ENCODE measurements at places on chromosomes 1 and 21.

DNA sequence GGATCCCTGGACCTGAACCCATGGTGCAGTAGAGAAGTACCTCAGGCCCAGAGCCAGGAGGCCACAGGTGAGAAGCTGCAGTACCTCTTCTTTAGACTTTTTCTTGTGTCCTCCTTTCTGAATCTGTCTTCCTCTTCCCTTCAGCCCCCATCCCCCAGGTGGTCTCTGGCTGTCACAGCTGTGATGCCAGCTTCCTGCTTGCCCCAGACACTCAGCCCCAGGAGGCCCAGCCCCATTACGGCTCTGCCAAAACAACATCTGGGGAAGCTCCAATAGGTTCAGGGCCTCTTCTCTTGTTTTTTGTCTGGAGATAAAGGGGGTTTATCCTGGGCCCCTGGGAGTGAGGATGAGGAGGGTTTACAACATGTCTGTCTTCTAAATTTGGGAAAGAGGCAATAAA lies 9.5 kb upstream of the BTG2 start:
- DNase-seq: no peak

GRCh38 chr1:116983112-116983511 lies 18.4 kb upstream of the CD101 start:
- DNase-seq: no peak

GRCh38 chr1:244231572-244232315 lies 180.7 kb downstream of the ZBTB18 start:
- DNase-seq: no peak

DNA sequence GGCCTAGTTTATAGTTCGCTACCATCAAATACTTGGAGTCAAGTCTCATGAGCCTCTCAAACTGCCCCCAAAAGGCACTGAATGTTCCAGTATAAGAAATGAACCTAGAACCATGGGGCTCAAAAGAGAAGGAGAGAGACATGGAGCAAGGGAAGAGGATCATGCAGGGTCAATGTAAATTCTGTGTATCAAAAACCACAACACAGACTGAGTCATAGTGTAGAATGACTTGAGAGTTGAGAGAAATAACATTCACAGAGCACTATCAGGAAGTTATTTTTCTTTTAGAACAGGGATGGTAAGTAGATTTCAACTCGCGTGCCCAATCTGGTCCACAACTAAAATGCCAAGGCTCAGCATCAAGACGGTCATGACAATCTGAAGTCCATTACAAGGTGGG lies 59.8 kb downstream of the GNG12 start:
- DNase-seq: no peak

DNA sequence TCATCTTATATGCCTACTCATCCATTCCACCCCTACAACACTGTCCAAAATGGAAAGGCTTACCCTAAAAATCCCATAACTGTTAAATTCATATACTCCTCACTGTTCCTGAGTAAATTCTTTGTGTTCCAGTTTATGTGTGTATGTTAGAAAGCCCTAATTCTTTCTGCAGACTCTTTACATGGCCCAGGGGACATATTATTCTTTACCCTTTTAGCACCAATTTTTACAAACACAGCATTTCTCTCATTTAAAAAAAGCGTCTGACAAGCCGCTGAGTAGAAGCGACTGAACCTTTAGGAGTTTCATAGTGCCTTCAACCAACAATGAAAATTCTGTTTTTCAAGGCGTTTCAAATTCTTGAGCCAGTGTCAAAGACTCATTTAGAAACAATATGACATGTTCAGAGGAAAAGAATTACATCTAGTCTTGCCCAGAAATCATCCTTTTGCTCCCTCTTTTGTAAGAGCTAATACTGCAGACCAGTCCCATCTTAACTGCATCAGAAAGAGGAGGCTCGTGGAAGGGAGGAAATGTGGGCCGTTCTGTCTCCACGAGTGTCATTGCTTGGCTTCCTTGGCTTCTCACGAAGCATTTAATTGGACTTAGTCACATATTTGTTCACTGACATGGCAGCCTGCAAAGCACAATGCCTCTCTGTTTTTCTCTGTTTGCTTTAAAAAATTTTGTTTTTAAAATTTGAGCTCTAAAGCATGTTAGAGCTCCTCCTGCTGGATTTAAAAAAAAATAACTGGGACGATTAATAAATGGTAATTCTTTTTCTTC lies 21.3 kb upstream of the C1orf105 start:
- DNase-seq: peak; percentile 52

- DNase-seq: no peak
Measured at GRCh38 chr1:47662068-47662467, 224.2 kb downstream of the FOXD2 start.

DNA sequence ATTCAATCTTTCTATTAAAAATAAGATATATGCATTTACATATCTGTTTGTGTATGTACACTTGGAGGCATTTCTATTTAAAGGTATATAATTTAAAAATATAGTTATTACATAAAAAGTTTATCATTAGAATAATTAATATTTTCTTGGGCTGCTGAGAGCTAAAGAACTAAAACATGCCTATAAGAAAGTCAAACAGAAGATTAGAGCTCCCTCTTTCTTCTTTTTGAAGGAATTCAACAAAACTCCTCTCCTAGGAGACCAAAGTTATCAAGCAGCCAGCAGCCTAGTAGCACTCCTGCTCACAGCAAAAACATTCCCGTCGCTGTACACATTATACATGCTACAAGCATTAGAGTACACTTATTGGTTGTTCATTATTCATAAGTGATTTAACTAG lies 216.4 kb downstream of the VAV3 start:
- DNase-seq: no peak

- DNase-seq: no peak
Measured at GRCh38 chr1:44828003-44828651, 14.9 kb downstream of the PTCH2 start.

GRCh38 chr1:118339400-118340124 lies 154.5 kb upstream of the SPAG17 start:
- DNase-seq: no peak

- DNase-seq: no peak
Measured at GRCh38 chr1:24437631-24438396, 22.2 kb downstream of the NIPAL3 start.

DNA sequence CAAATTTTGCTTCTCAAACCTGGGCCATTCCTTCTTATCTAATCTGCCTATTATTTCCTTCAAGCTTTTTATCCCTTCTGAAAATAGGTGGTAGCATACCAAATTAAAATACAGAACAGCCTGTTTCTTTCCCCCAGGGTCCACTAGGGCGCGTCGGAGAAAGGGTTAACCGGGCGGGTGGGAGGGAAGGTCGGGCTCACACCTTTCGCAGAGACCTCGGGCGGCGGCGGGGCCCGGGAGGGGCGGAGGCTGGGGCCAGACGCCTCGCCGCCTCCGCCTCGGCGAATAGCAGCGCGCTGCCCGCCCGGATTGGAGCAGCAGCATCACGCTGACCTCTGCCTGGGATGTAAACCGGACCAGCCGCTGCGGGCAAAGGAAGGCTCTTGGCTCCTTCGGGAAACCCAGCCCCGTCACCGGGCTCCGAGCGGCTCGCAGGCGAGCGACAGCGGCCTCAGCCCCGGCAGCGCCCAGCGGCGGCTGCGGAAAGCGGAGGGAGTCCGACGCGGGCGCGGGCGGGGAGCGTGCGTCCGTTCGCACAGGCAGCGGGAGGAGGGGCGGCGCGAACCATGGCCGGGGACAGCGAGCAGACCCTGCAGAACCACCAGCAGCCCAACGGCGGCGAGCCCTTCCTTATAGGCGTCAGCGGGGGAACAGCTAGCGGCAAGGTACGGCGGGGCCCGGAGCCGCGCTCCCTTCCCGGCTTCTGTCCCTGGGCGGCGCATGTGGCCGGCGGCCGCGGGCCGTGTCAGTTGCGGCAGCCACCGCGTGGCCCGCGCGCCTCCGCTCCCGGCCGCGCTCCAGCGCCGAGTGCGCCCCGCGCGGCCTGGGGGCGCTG lies at the start of gene UCK2:
Gene UCK2, plus strand, starts transcription at position 347 of the 835 bp plus-strand sequence. Its CDS starts 220 bp downstream, at position 567.
- peak; percentile 48 for DNase-seq

GRCh38 chr1:242743983-242744780 lies 219.7 kb upstream of the PLD5 start:
- no peak for DNase-seq

- DNase-seq: no peak
Measured at GRCh38 chr1:168050307-168050706, 86.4 kb downstream of the GPR161 start.

GRCh38 chr1:118023199-118023598 lies 93.7 kb downstream of the WDR3 start:
- no peak for DNase-seq

DNA sequence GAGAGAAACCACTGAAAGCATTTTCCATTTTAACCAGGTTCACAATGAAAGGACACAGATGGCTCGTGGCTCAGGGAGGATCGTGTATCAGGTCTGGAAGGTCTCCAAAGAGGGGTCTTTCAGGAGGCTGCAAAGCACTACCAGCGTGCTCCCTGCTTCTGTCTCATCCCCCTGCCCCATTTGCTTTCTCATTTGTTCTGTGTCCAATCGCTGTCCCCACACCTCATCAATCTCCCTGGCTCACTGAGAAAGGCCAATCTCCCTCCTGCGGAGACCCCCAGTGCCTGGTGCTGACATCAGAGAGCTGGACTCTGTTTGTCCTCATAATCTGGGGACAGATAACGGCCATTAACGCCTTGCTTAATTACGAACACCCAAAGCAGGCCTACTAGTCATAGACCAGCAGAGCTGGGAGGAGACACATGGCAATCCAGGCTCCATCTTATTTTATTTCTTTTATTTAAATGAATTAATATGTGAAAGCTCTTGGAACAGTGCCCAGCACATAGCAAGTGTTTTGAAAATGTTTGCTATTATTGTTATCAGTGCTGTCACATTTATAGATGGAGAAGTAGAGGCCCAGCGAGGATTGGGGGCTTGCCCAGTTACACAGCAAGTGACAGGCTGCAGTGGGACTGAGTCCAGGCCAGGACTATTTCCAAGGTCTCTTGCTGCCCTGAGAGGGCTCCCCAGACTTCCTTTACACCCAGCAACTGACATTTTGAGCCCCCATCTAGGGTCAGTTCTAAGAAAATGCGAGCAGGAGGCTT lies 341.0 kb upstream of the USP24 start:
- no peak for DNase-seq

DNA sequence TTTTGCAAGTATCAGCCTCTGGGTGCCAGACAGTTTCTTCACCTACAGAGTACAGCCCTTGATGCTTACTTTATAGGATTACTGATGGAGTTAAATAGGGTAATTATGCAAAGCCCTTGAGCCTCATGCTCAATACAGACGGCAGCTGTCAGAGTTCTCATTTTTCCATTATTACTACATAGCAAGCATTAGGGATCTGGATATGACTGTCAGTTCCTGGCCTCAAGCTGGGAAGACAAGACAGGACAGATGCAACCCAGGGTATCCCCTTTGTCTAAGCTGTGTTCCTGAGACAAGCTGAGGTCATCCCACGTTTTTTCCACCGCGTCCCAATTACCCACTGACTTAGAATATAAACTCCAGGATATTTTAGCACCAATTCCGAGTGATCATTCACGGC lies 94.4 kb downstream of the SLC35F3 start:
- no peak for DNase-seq

- DNase-seq: no peak
Measured at GRCh38 chr1:111776391-111776790, 20.7 kb downstream of the DDX20 start.

GRCh38 chr1:20483098-20483832 lies 2.7 kb downstream of the CAMK2N1 start:
- no peak for DNase-seq

DNA sequence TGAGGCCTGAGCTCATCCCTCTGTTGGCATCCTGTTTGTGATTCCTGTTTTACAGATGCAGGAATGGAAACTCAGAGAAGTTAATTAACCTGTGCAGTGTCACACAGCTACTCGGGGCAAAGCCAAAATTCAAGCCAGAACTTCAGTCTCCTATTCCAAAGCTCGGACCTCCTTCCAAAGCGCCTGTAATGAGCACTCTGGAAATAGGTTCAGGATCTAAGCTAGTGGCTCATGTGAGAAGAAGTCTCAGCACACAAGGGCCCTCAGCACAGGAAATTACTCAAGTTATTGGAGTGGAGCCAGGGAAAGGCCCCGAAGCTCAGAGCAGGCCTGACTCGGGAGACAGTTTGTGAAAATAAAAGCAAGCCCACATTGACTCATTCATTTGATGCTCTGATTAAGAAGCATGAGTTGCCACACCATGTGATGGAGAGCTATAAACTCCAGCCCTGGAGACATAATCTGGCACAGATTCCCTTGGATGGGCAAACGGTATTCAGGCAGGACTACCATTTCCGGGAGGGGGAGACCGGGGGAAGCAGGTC lies 50.6 kb upstream of the LYST start:
- peak; percentile 69 for DNase-seq

GRCh38 chr21:15775981-15776380 lies 46.2 kb downstream of the USP25 start:
- no peak for DNase-seq

- no peak for DNase-seq
Measured at GRCh38 chr1:81254560-81254959, 546.2 kb upstream of the ADGRL2 start.

GRCh38 chr1:227035316-227035715 lies 95.2 kb downstream of the COQ8A start:
- no peak for DNase-seq

- DNase-seq: no peak
Measured at GRCh38 chr1:28973596-28974421, 59.4 kb downstream of the EPB41 start.

DNA sequence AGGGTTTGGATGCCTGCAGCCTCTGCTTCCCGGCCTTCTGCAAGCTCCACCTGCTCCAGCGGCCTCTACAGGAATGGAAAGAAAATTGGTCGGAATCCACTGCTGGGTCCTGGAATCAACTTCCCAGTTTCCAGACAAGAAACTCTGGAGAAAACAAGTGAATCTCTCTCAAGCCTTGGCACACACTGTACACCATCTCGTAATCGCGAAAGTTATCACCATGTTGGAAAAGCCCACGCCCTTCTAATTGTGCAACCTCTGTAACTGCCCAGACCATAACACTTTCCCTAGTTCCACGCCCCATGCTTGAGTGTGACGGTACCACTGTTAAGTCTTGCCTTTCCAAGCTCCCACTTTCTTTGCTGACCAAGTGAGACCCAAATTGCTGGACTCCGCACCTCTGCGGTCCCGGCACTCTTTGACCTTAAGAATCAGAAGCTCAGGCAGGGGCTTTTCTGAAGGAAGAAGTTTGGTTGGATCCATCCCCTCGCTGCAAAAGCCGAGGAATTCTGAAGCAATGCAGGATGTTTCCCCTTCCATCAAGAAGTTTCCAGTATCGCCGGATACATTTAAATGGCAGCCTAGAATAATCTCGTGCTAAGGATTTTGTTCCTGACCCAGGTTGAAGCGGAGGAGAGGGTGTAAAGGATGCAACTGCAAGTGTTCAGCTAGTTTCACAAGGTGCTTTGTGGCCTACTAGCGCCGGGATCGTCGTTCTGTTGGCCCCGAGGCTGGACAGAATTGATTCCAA lies 6.2 kb downstream of the NR5A2 start:
- DNase-seq: no peak

DNA sequence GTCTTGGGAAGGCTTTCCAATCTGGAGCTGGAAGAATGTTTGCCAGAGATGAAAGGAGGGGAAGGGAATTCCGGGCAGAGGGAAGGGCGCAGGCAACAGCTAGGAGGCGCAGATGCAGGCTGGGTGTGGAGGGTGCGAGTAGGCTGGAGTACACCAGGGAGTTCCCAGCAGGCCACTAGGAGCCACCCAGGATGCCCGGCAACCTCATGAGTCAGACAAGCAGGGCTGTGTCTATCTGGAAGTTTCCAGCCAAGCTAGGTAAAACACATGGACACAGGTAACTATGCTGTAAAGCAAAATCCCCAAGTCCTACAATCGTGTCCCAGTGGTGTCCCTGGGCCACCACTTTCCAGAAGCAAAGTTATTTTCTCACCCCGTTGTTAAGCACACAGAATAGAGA lies 990 bp upstream of the NBL1 start:
- no peak for DNase-seq
